Lung (tissue), 17 donors: ENCODE measurements at places on chromosomes 7 and 10.

DNA sequence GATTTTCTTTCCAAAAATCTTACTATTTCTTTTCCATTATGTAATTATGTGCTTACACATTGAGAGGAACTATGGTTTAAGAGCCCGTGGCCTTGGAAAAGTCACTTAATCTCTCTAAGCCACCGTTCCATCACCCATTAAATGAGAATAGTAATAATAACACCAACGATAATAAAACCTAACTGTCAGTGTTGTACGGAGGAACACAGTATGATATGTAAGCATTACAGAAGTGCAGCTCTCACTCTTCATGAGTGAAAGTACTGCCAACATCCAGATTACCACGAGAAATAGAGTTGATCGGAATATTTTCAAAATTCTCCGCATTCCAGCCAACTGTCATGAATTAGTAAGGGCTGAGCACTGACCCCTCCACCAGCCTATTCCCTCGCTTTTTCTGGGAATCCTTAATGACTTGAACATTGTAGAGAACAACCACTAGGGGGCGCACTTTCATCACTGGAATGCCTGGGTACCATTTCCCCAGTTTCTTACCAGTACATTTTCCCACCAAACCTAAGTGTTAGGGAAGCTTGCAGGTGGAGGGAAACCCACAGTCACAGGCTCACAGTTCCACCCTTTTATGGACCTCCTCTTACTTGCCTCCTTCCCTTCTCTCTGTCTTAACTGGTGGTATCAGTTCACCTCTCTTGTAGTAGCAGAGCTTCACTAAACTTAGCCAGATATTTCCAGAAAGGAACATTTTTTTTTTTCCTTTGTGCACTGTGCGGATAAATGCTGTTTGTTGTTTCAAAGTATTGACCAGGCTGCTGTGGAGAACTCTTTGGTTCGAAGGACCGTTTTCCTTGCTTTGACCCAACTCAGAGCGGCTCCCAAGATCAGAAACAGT lies 27.8 kb downstream of the NKX2-3 start:
- peak; percentile 44 for DNase-seq

GRCh38 chr10:95820363-95820762 lies 64.4 kb downstream of the ENTPD1 start:
- no peak for DNase-seq

DNA sequence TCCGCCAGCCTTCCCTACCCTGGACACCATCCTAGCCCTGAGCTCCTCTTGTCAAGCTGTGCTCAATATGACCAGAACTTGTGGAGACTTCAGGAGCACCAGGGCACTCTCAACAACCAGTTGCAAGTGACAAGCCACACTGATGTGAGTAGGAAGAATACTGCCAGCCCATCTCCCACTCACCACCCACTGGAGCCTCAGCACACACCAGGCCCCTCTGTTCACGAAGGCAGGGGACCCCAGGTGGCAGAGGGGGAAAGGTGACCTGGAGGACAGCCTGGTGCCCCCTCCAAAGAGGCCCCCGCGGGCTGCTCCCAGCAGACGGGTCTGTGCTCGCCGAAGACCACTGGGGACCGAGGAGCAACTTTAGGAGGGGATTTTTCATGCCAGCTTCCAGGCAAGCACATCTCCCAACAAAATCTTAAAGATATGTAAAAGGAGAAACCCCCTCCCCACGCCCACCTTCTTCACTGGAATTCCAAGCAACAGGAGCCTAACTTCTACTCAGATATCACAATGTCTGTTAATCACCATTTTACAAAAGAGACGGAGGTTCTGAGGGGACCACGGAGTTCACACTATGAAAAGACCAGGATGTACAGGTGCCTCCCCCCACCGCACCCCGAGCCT lies 1.0 kb downstream of the MMD2 start:
- no peak for DNase-seq

- DNase-seq = peak; percentile 7
Observed at GRCh38 chr7:30925117-30925516, 13.5 kb downstream of the AQP1 start.

DNA sequence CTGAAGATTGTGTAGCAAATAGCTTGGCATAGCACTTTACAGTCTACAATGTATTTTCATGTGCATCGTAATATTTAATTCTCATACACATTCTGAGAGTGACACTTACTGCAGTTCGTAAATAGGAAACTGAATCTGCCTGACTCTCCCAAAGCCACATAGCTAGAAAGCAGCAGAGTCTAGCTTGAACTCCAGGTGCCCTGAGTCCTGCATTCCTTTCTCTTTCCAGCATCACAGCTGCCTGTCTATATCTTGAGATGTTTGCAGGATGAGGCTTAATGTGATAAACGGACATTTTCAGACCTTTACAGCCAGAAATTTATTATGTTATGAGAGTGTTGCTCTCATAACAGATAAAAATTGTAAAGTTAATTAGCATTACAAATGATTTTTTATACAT lies 132.9 kb upstream of the PLXDC2 start:
- DNase-seq = peak; percentile 40

GRCh38 chr10:119651514-119652360 lies 557 bp downstream of the BAG3 start:
- no peak for DNase-seq

GRCh38 chr7:2022737-2023250 lies 210.0 kb downstream of the MAD1L1 start:
- DNase-seq = no peak
